GM23338 (cell line): ENCODE measurements at places on chromosomes 7 and 10.

- no peak for DNase-seq
- H3K4me3 ChIP-seq = no peak overlapping the region
- H3K4me1 ChIP-seq = no peaks in the 10 kb centered on the region
- no peaks in the 10 kb centered on the region for H3K36me3 ChIP-seq
- H3K27ac ChIP-seq = no peak overlapping the region
Measured at GRCh38 chr7:55409482-55410225, 44.5 kb downstream of the LANCL2 start.

DNA sequence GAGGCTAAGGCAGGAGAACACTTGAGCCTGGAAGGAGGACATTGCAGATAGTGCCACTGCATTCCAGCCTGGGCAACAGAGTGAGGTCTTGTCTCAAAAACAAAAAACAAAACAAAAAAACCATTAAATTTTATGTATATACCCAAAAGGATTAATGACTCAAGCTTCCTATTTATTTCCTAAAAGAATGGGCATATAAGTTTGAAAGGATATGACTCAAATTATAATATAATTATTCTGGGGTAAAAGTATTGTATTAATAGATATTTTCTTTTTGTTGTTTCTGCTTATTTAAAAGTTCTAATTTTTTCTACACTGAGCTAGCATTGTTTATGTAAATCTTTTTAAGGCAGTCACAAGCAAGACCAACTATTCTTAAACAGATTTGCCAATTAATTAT lies 42.2 kb upstream of the CABCOCO1 start:
- no peak for DNase-seq
- no peak overlapping the region for H3K27ac ChIP-seq
- no peaks in the 10 kb centered on the region for H3K36me3 ChIP-seq
- H3K4me1 ChIP-seq = peaks cover 6% of the 10 kb centered on the region; the same call in 1 of the 2 replicates
- H3K4me3 ChIP-seq = no peak overlapping the region
- no peaks in the 10 kb centered on the region for H3K27me3 ChIP-seq

DNA sequence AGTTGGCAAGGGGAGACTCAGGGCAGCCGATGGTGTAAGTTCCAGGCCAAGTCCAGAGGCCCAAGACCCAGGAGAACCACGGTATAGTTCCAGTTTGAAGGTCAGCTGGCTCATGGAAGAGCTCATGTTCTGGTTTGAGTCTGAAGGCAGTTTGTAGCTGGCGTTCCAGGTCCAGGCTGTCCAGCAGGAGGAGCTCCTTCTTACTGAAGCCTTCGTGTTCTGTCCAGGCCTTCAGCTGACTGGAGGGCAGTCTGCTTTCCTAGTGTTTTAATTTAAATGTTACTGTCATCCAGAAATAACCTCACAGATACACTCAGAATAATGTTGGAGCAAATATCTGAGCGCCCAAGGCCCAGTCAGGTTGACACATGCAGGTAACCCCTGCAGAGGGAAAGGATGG lies 4.2 kb downstream of the SUN1 start:
- DNase-seq = peak; percentile 37
- H3K27me3 ChIP-seq = no peaks in the 10 kb centered on the region
- H3K27ac ChIP-seq = peak overlapping the region; percentile 61; the same call in 1 of the 2 replicates
- H3K4me3 ChIP-seq = no peak overlapping the region
- H3K36me3 ChIP-seq = peaks cover 6% of the 10 kb centered on the region; the same call in 1 of the 2 replicates
- peaks cover 9% of the 10 kb centered on the region; the same call in 1 of the 2 replicates for H3K4me1 ChIP-seq

DNA sequence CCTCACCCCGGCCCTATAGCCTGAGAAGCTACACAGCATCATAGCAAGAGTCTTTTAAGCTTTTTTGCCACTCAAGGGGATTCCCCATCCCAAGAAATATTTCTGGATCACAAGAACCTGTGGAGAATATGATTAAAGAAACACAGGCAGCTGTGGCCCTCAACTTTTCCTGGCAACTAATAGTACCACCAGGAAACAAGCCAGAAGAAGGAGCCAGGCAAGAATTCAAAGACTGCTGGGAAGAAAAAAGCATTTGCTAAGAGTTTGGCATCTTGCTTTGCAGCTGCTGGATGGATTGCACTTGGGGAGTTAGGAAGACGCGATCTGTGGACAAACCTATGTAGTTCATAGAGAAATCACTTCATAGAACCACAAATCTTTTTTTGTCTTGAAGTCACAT lies 437.8 kb downstream of the PLXDC2 start:
- peaks cover 16% of the 10 kb centered on the region for H3K4me1 ChIP-seq
- DNase-seq = no peak
- no peaks in the 10 kb centered on the region for H3K27me3 ChIP-seq

DNA sequence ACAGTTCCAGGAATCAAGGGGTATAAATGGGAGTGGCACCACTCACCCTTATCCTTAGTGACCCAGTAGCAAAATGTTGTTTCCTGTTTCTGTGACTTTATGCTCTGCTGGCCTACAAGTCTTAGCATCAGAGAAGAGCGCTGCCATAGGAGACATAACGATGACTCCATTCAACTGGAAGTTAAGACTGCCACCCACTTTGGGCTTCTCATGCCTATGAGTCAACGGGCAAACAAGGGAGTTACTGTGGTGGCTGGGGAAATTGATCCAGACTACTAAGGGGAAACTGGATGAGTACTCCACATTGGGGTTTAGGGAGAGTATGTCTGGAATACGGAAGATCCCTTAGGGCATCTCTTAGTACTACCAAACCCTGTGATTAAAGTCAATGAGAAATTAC lies 40.6 kb upstream of the PIK3CG start:
- DNase-seq = no peak
- no peak overlapping the region for H3K4me3 ChIP-seq
- no peaks in the 10 kb centered on the region for H3K4me1 ChIP-seq
- no peak overlapping the region for H3K27ac ChIP-seq
- H3K27me3 ChIP-seq = no peaks in the 10 kb centered on the region

DNA sequence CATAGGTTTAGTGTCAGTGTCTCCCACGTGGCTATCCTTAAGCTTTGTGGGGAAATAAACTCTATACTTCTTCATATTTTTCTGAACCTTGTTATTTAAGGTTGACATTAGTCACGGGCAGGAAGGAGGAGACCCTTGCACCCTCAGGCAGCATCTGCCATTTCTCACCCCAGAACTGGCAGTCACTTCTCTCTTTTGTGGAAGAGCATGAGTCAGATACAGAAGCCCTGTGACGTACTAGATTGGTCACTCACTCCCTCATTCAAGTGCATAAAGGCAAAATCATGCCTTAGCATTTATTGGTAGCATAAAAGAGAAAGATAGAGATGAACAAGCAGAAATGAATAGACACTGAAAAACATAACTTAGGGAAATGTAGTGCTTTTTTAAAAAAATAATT lies 206.0 kb upstream of the MDFIC start:
- H3K4me3 ChIP-seq = no peak overlapping the region
- no peaks in the 10 kb centered on the region for H3K36me3 ChIP-seq
- H3K27ac ChIP-seq = no peak overlapping the region
- peaks cover 16% of the 10 kb centered on the region for H3K4me1 ChIP-seq
- DNase-seq = no peak

GRCh38 chr7:47651355-47652317 lies 69.7 kb upstream of the TNS3 start:
- H3K4me1 ChIP-seq = no peaks in the 10 kb centered on the region
- H3K4me3 ChIP-seq = no peak overlapping the region
- no peak overlapping the region for H3K27ac ChIP-seq
- no peaks in the 10 kb centered on the region for H3K36me3 ChIP-seq
- H3K27me3 ChIP-seq = no peaks in the 10 kb centered on the region

GRCh38 chr7:141884539-141885225 lies 31.5 kb upstream of the OR9A4 start:
- H3K27me3 ChIP-seq = no peaks in the 10 kb centered on the region
- no peaks in the 10 kb centered on the region for H3K4me1 ChIP-seq
- no peak overlapping the region for H3K27ac ChIP-seq
- H3K36me3 ChIP-seq = no peaks in the 10 kb centered on the region

- peak; percentile 44 for DNase-seq
- H3K4me1 ChIP-seq = peaks cover 32% of the 10 kb centered on the region
- no peaks in the 10 kb centered on the region for H3K27me3 ChIP-seq
- peak overlapping the region; percentile 3 for H3K27ac ChIP-seq
Measured at GRCh38 chr7:104979167-104979841, 34.7 kb upstream of the KMT2E start.
